ENCODE measurements at places on chromosomes 12 and 14.

DNA sequence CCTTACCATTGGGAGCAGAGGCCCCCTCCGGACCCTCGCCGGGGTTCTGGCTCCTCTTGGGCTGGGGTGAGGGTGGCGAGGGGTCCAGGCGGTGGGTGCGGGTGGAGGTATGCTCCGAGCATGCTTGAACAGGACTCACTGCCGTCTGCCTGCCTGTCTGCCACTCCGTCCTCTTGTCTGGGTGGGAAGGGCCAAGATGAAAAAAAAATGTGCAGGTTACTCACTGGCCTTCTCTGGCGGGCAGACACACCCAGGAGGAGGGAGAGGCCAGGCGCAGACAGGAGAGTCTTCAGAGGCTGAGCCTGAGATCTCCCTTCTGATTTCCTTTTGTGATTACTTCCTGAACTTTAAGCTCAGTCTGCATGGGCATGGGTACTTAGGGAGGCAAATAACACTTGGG lies 76.1 kb downstream of the STON2 start:
- DNase-seq: no peak

DNA sequence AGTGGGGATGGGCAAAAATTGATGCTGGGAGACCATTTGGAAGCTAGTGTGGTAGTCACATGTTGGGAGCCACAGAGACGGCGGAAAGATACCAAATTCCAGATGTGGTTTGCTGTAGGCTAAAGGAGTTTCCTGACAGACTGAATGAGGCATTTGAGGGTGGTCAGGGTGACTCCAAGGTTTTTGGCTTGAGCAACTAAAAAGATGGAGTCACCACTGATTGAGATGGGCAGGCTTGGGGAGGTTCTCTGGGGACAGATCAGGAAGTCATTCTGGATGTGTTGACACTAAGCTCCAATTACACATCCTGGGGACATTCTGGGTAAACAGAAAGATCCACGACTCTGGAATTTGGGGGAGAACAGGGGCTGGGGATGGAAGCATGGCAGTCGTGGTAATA lies 15.5 kb upstream of the SERPINA9 start:
- no peak for DNase-seq

- no peak for DNase-seq
Measured at GRCh38 chr14:67653651-67654280, 20.7 kb downstream of the VTI1B start.

- no peak for DNase-seq
Measured at GRCh38 chr12:67772267-67773169, 124.0 kb downstream of the DYRK2 start.

- no peak for DNase-seq
Measured at GRCh38 chr12:65895759-65896656, 71.7 kb downstream of the HMGA2 start.

DNA sequence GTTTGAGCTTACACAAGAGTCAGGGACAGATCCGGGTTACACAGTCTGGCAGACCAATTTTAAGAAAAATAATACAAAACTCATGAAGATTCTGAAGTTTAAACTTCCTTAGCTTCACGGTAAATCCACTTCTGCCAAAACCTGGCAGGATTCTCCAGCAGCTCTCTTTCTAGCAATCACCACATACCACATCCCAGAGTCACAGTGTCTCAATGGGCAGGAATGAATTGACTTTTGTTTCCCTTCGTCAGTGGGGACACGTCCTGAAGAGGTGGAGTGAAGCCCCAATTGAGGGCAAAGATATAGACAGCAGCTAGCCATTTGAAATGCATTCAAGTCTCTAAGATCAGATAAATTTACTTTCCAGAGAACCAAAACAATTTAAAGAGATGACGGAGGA lies 117.1 kb upstream of the ARHGAP5 start:
- DNase-seq: no peak

GRCh38 chr12:15829255-15829654 lies 40.1 kb upstream of the EPS8 start:
- DNase-seq: no peak

- DNase-seq: no peak
Measured at GRCh38 chr14:85583380-85583779, 53.4 kb downstream of the FLRT2 start.

- DNase-seq: no peak
Measured at GRCh38 chr12:23523339-23523738, 426.1 kb downstream of the SOX5 start.

GRCh38 chr12:75154388-75154787 lies 55.3 kb downstream of the KCNC2 start:
- DNase-seq: no peak

GRCh38 chr12:124713436-124714082 lies 146.1 kb upstream of the NCOR2 start:
- DNase-seq: peak; percentile 7

- no peak for DNase-seq
Measured at GRCh38 chr14:23951590-23952201, 1.9 kb upstream of the DHRS4 start.
